ENCODE measurements at places on chromosomes 4 and X.

- no peak for DNase-seq
Measured at GRCh38 chr4:155140889-155141288, 67.5 kb upstream of the NPY2R start.

GRCh38 chr4:124953486-124953885 is 241.0 kb upstream of the ANKRD50 start:
- no peak for DNase-seq

DNA sequence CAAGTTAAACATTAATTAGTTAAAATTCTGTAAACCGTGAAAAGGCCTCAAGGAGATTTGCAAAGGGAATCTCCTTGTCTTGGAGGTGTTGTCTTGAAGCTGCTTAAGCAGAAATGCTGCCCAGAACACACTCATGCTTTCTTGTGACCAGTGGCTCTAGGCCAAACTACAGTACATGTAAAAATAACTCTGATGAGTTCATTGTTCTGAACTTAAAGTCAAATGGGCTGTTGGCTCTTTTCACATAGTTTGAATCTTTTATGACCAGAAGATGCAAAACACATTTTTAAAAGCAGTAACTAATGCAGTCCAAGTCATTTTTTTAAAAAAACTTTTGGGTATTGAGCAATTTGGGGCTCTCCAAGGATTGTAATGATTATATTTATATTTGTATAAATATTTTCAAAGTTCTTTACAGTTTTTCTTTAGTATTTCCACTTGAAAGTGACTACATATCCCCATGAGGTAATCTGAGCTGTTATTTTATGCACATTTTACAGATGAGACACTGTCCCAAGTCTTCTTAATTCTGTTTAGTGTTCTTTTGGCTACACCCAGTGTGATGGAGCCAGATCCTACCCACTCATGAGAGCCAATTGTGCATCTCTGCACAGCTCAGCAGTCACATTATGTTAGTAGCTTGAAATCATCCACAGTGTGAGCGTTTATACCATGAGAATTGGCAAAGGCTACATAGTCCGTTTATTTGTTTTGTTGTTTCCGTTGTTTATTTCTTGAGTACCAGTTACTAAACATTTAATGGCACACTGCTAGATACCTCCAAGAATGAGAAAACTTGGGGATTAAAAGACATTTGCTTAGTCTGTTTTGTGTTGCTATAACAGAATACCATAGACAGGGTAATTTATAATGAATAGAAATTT is 112.8 kb upstream of the ATXN3L start:
- no peak for DNase-seq

DNA sequence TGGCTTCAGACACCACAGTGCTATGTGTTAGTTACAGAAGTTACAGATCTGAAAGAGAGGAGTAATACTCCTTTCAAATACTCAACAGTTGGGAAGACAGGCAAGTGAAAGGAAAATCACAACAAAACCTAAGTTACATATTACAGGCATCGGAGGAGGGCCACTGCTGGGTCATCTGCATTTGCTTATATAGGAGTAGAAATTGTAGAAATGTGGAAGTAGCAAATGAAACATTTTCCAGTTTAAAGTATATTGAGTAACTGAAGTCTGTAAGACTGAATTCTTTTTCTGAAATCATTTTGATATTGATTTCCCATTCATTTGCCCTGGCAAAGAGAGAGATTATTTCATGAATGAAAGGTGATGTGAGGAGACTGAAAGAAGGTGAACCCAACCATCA is 201.7 kb downstream of the SPRY1 start:
- no peak for DNase-seq

DNA sequence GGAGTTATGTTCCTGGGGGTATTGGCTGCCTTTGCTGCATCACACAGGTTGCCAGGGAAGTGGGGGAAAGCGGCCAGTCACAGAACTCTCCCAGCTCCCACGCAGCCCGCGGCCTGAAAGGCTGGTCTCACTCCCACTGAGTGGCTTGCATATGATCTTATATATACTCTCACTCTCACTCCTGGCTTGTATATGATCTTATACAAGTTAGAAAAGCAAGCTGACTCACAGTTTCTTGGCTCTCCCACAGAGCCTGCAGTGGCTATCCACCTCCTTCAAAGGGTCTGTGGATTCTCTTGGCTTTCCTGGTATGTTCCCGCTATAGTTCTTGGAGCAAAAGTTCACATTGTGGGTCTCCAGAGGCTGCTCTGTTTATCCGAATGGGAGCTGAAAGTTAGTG is 833.5 kb upstream of the GALNTL6 start:
- no peak for DNase-seq

DNA sequence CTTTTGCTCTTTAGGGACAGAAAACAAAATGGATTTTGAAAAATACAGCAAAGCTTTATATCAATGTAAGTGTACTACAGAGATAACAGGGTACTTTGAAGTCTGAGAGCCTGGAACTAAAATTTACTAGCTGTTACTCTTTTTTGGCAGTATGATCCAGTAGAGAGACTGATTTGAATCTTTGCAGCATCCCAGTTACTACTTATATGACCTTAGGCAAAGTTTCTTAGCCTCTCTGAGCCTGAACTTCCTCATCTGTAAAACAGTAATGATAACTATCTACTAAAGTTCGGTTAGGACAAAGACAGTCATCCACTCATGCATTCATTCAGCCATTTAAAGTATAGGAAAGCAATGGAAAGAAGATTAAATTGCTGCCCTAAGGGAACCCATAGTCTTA is 10.1 kb downstream of the BRWD3 start:
- no peak for DNase-seq

Data from retina (tissue), 1 donor.